ENCODE measurements at places on chromosomes 2 and 18.

- DNase-seq = no peak
Measured at GRCh38 chr2:193627187-193627926, 1432.6 kb upstream of the TMEFF2 start.

DNA sequence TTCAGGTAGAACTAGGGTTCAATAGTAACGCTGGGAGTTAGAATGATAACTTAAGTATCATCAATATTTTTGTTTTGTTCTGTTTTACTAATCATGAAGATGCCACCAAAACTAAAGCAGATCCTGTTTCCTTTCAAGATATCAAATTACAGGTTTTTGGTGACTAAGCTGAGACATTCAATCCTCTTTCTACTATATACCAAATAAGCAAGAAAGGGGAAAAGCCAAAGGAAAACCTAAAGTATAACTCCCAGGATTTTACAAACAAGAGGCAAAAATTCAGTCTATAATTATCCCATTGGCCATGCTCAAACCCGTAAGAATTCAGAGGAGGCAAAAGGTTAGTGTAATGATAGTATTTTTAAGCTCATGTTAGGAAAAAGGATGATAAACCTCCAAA lies 175.2 kb upstream of the CCDC150 start:
- DNase-seq = no peak

DNA sequence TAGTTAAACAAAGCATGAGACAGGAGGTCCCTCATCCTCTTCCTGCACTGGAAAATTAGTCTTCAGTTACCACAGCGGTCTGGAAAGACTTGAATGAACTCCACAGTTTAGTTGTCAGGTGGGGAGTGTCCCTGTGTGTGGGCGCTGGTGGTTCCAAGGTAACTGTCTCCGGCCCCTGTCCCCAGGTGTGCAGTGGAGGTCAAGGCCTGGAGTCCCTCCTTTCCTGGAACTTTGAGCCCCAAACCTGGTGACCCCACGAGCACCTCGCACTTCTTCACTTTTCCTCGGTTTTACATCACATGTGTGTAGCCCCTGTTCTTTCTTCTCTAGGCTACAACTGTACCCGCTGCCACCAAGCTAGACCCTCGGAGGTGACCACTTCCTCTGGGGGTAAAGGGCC lies 28.0 kb upstream of the INHBB start:
- no peak for DNase-seq

DNA sequence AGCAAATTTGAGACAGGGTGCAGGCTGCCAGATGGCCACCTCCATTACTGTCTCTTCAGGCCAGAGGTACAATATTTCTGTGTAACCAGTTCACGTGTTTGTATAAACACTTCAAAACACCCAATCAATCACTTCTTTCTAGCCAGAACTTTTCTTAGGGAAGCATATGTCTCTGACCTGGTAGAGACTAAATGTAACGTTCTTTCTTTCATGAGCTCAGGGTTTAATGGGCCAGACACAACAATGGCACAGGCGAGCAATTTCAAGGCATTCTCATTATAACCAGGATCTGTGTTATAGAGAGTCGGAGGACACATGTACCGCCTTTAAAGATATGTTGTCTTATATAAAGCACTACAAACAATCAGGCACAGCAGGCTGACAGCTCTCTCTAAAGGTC lies 1846.4 kb upstream of the PIK3C3 start:
- no peak for DNase-seq

GRCh38 chr2:50535971-50536759 lies 495.8 kb downstream of the NRXN1 start:
- DNase-seq = peak; percentile 48

DNA sequence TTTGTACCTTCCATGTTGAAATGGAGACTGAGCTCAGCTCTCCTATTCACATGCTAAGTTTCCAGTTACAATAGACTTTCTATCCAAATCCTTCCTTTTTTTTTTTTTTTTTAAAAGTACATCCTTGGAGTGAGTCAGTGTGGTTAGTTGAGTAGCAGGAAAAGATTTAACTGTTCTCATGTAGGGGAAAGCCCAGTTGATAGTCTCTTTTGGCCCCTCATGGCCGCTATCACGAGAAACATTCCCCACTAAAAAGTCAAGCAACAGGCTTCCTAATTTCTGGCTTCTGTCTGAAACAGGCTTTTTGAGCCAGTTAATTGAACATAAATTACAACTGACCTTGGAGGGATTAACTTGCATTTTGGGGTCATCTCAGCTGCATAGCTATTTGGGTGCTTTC lies 161.3 kb downstream of the MEIS1 start:
- DNase-seq = no peak

DNA sequence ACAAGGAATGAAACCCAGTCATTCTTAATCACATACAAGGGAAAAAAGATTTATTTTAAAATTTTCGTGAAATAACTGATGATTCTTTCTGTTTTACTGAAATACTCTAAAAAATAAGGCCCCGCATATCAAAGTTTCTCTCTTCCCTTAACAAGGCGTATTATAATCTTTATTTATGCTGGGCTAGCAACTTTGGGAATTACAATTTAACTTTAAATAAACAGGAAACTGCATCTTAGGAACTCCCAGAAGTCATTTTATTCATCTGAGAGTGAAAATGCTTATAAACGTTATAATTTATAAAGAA lies 166.7 kb downstream of the TCF4 start:
- no peak for DNase-seq

DNA sequence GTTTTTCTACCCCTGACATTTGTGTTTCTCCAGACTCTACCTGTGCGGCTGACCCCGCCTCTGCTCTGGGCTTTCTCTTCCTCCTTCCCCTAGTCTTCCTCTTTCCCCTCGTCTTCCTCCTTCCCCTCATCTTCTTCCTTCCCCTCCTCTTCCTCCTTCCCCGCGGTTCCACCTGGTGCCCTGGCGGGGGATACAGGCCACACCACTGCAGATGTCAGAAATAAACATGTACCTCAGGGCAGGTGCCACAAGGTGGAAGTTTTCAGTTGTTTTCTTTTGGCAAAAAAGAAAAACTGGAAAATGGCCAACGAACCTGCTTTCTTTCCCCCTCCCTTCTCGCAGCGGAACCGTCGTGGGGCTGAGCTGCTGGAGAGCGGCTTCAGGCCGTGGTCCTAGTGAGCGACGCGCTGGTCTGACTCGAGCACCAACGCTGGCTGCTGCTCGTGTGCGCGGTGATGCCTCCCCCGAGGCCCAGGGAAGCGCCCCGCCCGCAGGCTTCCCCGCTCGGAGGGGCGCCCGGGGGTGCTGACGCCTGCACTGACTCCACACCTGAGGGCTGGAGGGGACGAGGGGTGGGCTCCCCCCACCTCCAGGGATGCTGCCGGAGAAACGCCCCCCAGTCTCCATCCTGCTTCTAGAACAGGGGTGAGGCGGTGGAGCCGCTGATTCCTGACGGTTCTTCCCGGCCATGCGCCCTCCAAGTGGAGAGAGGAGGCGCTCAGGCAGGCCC lies 83.7 kb upstream of the ZNF516 start:
- DNase-seq = no peak

GRCh38 chr2:8378016-8378810 lies 303.6 kb upstream of the ID2 start:
- no peak for DNase-seq

DNA sequence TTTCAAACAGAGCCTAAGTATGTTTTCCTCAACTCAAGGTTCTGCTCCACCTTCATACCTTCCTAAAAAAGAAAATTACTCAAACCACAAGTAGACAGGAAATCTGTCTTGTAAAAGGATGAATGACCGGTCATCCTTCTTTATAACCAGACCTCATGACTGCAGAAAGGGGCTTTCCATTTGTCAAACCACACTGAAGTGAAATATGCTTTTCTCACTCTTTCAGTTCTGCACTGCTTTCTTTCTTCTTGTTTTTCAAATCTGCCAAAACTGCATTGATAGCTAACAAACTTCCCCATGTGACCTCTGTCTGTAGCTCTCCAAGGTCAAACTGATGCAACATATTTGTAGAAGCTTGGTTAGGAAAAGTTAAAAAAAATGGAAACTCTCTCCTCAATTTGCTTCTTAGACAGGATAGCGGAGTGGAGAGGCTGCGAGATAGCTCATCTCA lies 308.9 kb upstream of the CCDC68 start:
- peak; percentile 63 for DNase-seq

- DNase-seq = no peak
Measured at GRCh38 chr2:206996556-206997065, 57.3 kb downstream of the CPO start.

GRCh38 chr2:146659976-146660375 lies 1184.9 kb upstream of the ACVR2A start:
- DNase-seq = no peak

DNA sequence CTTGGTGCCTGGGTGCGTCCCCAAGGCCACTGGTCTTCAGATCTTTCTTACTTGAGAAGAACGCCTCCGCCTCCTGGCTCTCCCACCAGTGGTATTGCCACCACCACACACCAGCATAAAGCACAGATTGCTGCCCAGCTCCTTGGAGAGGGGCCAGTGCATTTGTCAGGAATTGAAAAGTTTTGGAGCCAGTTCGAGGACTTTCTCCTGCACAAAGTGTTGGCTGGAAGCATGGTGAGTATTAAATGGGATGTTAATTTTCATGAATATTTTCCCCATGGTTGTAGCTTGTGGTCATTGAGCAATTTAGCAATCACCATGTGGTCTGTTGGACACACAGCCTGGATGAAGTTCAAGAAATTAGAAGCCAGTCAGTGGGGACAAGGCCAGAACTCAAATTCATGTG lies 684.6 kb upstream of the FANCL start:
- no peak for DNase-seq

- no peak for DNase-seq
Measured at GRCh38 chr2:20638646-20639430, 12.1 kb downstream of the HS1BP3 start.

DNA sequence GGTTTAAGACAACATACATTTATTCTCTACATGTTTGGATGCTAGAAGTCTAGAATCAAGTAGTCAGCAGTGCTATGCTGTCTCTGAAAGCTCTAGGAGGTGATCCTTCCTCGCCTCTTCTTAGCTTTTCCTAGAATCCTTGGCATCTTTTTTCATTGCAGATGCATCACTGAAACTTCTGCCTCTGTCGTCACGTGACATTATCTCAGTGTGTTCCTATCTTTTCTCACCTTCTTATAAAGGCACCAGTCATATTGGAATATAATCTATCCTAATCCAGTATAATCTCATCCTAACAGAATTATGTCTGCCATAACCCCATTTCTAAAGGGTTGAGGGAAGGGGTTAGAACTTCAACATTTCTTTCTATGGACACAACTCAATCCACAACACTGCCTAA lies 851.2 kb upstream of the CRIM1 start:
- DNase-seq = no peak

DNA sequence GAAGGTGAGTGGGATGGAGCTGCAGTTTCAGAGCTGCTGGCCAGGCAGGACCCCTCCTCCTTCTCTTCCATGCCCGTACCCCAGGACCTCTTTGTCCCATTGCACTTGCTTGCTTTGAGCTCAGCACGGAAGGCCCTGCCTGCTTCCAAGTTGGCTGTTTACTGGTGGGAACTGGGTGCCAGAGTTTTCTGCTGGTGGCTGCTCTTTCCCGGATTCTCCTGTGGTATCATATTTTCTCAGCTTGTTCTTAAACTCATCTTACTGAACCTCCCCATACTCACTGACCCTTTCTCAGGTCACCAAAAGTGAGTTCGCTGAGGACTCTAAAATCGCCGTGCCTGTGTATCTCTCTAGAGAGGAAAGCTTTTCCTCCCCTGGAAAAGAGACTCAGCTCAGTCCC lies 297.7 kb upstream of the TNP1 start:
- DNase-seq = no peak

- DNase-seq = no peak
Measured at GRCh38 chr2:233080836-233081229, 20.7 kb downstream of the INPP5D start.

GRCh38 chr2:85438201-85439024 lies 19.9 kb downstream of the SH2D6 start:
- DNase-seq = no peak

DNA sequence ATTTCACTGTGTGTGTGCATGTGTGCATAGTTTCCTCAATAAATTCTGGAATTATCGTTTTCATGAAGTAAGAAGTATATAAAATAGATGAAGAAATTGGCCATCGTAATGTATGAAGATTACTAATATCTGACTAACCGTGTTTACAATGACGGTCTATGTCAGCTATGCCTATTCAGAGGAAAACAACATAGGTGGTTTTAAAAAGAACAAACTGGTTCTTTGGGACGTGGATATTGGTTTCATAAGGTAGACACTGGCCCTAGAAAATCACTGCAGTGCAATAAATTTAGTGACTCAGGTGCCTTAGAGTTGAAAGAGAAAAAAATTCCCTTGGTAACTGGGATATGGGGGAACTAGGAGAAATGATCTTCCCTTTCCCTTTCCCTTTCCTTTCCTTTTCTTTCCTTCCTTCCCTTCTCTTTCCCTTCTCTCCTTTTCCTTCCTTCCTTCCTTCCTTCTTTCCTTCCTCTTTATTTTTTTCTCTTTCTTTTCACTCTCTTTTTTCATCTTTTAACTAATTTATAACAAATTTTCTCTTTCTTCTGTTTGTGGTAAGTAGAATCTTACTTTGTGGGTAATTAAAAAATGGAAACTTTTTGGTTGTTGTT lies 36.4 kb downstream of the MAP2 start:
- no peak for DNase-seq

DNA sequence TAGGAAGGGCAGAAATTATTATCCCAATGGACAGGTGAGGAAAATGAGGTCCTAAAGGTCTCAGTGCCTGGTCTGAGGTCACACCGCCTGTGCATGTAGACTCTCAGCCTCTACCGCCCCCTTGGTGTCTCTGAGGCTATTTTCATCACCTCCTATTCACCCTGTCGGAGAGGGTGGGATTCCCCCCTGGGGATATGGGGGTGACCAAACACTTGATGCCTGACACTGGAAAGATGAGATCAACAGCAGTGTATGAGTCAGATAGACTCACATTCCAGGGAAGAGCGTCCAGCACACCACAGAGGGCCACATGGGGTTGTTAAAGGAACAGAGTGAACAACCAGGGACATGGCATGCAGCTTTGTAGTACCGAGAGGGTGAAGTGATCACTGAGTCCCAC lies 199.7 kb downstream of the SMAD2 start:
- no peak for DNase-seq

DNA sequence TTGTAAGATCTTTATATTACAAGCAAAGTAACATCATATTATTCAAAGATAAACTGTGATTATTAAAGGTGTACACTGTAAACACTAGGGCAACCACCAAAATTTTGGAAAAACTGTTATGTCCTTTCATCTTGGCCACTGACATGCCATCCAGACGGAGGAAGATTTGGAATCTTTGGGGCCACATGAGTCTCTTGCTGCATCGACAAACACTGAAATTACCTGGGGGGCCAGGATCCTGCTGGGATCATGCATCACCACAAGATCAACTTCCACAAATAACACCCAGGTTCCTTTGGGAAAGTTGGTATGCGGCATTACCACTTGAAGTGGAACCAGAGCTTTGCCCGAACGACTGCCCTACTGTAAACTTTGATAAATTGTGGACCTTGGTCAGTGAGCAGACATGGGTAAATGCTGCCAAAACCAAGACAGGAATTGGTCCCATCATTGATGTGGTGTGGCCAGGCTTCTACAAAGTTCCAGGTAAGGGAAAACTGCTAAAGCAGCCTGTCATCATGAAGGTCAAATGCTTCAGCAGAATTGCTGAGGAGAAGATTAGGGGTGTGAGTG lies 110.6 kb upstream of the UXS1 start:
- DNase-seq = no peak

Measured in inflammatory macrophage treated with lipopolysaccharide for 1 hour (primary cell).